ENCODE measurements at places on chromosomes 16 and 17.

DNA sequence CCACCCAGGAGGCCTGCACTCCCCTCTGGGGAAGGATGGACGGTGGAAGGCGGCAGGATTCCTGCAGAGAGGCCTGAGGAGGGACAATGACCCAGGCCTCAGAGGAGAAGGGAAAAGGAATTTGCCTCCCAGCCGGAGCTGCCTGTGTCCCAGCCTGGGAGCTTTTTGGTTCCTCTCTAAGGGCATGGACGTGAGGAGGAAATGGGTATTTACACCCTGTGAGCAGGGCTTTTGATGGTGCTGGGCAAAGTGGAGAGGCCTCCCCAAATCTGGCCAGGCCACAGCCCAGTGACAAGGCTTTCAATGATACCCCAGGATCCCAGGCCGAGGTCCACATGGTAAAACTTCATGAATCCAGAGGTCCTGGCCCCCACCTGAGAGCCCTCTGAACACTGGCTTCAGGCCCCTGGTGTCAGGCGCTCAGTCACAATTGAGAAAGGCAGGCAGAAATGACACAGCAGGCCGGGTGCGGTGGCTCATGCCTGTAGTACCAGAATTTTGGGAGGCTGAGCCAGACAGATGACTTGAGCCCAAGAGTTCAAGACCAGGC, 56.0 kb upstream of the DOC2B start:
- DNase-seq = no peak

DNA sequence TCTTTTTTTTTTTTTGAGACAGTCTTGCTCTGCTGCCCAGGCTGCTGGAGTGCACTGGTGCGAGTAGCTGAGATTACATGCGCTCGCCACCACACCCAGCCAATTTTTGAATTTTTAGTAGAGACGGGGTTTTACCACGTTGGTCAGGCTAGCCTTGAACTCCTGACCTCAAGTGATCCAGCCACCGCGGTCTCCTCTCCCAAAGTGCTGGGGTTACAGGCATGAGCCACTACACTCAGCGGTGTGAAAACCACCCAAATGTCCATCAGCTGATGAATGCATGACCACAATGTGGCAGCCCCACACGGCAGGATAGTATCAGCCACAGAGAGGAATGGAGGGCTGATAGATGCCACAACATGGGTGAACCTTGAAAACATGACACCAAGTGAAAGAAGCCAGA, 2.1 kb downstream of the P2RX5 start:
- DNase-seq = no peak

- DNase-seq = no peak
Measured at GRCh38 chr16:3469736-3470135, 25.6 kb downstream of the C16orf90 start.

DNA sequence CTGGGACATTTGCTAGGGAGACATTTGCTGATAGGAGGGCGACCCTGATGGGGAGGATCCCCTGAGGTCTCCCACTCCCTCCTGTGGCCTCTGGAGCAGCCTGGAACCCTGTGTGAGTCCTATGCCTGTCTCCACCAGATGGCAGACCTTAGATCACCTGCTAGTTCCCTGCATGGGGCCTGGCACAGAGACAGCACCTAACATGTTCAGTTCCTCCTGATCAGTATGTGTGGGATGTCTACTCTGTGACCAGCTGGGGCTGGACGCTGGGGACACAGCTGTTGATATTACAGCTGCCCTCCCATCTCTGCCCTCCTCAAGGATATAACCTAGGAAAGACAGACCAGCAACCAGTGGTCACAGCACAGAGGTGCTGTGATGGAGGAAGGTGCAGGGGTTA, 1.1 kb upstream of the ADCY7 start:
- no peak for DNase-seq

DNA sequence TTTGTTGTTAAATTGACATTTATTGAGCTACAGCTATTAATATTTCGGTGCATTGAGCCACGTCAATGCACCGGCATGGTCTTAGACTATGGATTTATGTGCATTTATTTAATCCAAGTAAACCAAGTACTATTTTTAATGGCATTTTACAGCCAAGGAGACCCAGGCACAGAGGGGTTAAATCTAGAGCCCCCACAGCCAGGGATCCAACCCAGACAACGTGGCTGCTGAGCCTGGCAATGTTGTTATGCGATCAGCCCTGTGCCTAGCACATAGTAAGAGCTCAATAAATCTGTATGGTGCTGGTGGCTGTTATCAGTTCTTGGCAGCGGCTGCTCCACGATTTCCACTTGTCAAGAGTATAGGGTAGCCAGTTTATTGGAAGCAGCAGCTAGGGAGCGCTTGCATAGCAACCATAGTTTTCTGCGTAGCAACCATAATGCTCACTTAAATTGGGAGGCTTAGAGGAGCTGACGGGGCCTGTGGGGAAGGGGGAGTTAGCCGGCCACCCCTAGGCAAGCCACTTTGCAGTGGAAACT, 541 bp upstream of the RBBP6 start:
- no peak for DNase-seq

DNA sequence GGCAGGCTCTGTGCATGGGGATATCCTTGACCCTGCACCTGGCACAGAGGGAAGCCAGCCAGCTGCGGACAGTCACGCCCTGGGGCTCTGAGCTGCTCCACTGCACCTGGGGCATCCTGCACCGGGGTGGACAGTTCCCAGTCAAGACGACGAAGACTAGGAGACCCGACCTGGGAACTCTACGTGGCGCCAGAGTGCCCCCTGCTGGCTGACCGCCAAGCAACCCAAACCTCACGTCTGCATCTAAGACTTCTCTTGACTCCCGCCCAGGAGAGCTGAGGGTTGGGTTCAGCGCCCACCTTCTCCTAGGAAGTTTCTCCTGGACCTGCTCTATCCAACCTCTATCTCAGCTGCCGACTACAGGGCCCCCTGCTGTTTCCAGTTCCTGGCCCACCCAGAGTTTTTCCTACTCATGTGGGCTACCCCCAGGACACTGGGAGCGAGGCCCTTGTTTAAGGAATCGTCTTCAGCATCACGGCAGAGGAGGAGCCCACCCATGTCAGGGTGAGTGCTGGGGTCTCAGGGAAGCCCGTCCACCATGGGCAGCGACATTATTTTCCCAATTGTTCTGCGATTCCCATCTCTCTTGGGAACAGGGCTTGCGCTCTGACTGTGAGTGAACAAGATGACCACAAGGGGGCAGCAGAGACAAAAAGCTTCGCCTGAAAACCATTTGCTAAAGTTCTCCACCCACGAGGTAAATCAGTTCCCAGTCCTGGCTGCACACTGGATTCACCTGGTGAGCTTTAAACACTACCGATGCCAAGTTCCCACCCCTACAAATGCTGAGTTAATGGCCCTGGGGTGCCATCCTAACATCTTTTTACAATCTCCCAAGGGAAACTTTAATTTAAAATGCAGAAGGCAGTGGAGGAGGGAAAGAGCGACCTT, 29.3 kb downstream of the TLE7 start:
- peak; percentile 56 for DNase-seq

DNA sequence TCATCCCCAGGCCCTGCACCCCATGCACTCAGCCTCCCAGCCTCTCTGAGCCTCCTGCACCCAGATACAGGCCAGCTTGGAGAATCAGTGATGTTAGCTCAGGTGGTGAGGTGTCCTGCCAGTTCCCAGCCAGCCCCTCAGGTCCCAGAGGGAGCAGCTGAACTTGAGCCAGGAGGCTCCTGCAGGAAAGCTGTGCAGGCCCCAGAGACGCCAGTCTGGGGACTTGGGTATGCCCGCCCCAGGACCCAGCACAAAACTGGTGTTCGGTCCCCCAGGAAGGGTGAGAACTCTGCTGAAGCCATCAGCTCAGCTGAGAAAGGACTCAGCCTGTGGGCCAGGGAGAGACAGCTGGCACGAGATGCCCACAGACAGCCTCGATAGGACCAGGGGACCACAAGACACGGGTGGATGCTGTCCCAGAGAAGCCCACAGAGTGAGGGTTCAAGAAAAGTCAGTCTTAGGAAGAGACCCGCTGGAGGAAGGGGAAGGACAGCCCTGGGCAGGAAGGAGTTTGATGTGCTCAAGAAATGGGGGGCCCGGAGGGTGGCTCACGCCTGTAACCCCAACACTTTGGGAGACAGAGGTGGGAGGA, 11.0 kb downstream of the ENDOV start:
- no peak for DNase-seq

DNA sequence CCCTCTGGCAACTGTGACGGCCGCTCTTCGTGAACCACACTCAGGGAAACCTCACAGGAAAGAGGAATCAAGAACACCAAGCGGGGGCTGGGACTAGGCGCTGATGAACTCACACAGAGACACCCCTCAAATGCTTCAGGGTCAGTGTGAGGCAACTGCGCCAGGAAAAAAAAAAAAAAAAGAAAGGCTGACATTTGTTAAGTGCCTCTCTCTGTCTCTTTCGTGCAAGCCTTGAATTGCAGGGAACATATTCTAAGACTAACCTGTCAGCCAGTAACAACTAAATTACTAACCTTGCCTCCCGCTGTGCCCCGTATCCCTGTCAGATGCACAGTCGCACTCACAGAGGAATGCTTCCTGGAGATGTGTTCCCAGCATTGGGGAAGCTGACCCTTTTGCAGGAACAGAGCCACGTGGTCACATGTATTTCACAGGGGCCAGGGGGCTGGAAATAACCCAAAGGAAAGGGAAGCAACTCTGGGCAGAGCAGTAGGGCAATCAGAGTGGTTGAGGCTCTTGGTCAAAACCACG, 247.8 kb downstream of the XYLT1 start:
- DNase-seq = no peak

DNA sequence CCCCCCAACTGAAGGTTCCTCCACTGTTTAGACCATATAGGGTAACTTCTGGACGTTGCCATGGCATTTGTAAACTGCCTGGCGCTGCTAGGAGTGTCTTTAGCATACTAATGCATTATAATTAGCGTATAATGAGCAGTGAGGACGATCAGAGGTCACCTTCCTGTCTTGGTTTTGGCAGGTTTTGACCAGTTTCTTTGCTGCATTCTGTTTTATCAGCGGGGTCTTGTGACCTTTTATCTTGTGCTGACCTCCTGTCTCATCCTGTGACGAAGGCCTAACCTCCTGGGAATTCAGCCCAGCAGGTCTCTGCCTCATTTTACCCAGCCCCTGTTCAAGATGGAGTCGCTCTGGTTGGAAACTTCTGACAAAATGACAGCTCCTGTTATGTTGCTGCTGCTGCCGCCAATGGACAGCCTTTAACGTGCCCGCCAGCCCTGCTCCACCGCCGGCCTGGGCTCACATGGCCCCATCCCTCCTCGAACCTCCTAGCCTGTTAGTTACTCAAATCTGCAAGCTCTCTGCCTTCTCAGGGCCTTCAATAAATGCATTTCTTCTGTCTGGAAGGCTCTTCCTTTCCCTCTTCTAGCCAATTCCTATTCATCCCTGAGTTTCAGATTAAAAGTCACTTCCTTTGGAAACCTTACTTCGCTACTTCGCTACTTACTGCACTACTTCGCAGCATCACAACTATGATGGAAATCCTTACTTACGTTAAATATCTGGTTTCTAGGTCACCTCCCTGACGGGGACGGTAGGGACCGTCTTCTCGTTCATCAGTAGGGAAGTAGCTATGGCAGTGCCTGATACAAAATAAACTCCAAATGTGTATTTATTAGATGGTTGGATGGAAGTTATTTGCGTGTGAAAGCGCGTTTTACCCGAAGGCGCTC, 640 bp upstream of the NAGLU start:
- no peak for DNase-seq

GRCh38 chr16:78075800-78076199, 23.7 kb upstream of the WWOX start:
- DNase-seq = no peak

DNA sequence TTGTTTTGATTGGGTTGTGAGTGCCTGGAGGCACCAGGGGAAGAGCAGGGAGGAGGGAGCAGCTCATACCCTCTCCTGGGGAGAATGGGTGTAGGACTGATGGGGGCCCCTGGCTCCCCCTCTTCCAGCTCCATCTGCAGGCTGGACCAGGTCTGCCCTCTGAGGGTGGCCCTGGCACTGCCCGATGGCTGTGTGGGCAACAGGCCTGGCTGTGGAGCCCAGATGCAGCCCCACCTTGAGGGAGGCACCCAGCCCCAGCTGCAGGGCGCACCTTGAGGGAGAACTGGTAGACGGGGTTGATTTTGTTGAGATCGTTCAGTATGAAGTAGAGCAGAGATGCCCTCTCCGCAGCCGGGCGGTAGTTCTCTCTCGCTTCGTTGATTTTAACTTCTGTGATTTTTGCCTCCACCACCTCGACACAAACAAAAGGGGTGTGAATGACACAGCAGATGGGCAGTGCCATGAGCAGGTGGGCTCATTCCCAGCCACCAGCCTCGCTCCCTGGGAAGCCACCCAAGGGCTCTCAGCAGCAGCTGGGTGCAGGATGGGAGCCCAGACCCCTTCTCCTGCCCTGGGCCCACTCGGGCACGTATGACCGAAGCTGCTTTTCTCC, 71.6 kb downstream of the PGS1 start:
- DNase-seq = no peak

- DNase-seq = no peak
Measured at GRCh38 chr17:42363767-42364585, 24.3 kb downstream of the STAT3 start.

- no peak for DNase-seq
Measured at GRCh38 chr16:79168321-79168720, 432.2 kb downstream of the MAF start.

- no peak for DNase-seq
Measured at GRCh38 chr17:39826334-39826733, 37.8 kb downstream of the IKZF3 start.

- DNase-seq = peak; percentile 60
Measured at GRCh38 chr17:64653325-64653984, 8.7 kb downstream of the SMURF2 start.

GRCh38 chr16:19680881-19681340, 37.1 kb downstream of the KNOP1 start:
- no peak for DNase-seq

DNA sequence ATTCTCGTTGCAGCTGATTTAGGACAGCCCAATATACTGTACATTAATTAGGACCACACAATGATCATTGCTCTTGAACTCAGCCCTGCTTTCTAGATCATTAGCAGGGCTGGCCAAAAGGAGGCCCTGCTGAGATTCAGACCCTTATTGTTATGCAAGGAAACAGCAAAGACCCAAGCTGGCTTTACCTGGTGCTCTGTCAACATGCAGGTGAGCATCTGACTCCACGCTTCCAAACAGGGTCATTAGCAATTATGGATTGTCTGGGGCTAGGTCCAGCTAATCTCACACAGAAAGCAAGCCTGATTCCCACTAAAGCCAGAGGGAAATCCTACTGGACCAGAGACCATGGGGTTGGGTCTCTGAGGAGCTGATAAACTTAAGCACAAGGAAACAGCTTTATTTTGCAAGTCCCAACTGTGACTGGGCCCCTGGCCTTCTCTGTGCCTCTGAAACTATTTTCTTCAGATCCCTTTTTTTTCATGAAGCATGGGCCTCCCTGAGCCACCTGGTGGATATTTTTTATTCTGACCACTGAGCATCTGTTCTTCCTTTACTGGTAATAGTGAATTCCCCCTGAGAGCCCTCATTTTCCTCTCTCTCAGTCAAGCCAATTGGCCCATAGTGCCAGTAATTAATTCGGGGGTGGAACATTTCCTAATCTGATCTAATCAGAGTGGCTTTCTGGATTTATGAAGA, 236.1 kb downstream of the GRIN2A start:
- DNase-seq = no peak

- DNase-seq = no peak
Measured at GRCh38 chr17:1398028-1398427, 2.0 kb downstream of the YWHAE start.

- peak; percentile 50 for DNase-seq
Measured at GRCh38 chr17:64499805-64500486, 3.1 kb upstream of the POLG2 start.

GRCh38 chr17:39104657-39105056, 46.8 kb downstream of the PLXDC1 start:
- DNase-seq = no peak

Measured in AG10803 (cell line).